Activated T-helper 1 cell treated with Interleukin-2 at 50 U/mL for 16 hours (primary cell): ENCODE measurements at places on chromosomes 7 and 10.

GRCh38 chr7:19353180-19353579 is 208.0 kb upstream of the FERD3L start:
- no peak for DNase-seq

- DNase-seq, result no peak
Measured at GRCh38 chr10:80497187-80498077, 40.3 kb upstream of the SH2D4B start.

DNA sequence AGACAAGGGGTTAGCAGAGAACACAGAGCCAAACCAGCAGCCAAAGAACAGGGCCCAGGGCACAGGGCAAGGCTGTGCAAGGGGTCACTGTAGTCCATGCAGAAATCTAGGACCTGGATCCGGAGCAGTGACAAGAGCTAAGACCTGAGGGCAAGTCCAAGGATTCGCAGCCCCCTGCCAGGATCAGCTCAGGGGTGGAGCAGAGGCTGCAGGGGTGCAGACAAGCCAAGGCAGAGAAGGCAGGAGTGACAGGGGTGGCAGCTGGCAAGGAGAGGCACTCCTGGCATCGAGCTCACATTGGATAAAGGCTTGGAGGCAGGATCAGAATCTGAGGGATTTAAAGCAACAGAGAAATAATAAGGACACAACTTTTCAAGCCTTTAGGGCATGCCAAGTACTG is 80.7 kb upstream of the NANOS1 start:
- no peak for DNase-seq

DNA sequence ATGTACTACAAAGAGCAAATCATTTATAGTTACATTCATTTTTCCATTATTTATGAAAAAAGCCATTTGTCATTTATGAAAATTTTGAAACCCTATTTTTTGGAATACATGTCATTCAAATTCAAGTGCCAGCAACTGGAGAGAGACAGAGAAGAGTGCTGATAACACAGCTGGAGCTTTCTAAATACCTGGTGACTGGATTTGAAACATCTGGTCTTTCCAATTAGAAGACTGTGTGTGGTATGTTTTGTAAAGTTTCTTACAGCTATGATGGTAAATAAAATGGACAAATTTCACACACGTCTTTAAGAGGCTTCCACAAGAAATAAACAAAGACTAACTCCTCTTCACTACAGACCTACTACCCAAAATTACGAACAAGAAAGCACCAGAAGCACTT is 56.8 kb downstream of the CHCHD3 start:
- DNase-seq, result no peak

DNA sequence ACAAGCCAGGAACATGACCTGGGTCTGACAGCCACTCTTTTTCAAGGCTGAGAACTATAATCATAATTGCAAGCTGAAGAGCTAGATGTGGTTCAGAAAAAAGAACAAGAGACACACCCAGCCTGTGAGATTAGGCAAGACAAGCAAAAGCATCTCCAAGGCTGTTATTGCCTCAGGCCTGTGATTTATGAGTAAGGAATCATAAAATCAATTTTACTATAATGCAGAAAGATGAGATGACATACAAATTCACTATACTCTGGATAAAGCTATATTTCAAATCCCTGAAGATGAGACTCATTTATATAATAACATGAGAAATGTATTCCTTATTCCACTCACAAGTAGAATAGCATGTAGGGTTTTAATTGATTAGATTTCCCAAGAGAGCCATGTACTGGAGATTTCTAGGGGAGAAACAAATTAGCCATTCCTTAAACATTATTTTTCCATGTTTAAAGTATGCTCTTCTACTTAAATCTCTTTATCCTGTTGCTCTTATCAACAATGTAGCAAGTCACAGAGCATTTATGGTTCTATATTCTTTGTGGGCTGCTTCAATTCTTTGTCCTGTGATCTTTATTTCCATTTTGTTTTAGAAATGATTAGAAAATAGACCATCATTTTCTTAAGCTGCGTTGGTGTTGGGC is 47.4 kb downstream of the FHIP2A start:
- DNase-seq, result no peak

- DNase-seq, result peak; percentile 17
Measured at GRCh38 chr7:108570146-108570755, 577 bp downstream of the DNAJB9 start.

- DNase-seq, result no peak
Measured at GRCh38 chr7:133481676-133482075, 228.8 kb downstream of the EXOC4 start.

DNA sequence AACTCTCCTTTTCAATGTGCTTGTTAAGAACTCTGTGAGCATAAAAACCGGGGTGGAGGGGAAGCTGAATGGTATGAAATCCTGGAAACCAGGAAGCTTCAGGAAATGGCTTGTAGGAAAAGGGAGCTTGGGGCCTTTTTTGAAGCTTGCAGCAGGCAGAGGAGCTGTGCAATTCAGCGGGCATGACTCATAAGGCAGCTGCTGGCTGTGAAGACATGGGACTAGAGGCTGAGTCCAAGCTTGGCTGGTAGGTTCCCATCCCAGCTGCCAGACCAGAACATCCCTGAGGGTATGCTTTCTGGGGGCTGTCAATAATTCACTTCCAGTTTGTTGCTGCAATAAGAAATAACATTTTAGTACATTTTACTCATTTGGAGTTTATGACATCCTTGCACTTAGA is 36.8 kb upstream of the CDC14C start:
- no peak for DNase-seq

GRCh38 chr10:68184546-68184945 is 47.4 kb downstream of the ATOH7 start:
- no peak for DNase-seq

DNA sequence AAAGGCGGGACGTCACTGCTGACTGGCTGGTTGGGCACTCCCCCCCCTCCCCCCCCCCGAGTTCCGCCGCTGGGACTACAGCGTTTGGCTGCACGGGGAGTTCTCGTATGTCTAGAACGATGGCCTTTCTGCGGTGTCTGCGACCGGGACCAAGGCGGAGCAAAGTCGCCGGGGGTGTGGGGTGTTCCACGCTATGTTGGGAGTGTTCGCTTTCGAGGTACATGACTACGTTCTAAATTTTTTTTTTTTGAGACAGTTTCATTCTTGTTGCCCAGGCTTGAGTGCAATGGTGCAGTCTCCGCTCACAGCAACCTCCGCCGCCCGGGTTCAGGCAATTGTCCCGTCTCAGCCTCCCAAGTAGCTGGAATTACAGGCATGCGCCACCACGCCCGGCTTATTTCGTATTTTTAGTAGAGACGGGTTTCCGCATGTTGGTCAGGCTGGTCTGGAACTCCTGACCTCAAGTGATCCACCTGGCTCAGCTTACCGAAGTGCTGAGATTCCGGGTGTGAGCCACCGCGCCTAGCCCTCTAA is 573 bp upstream of the IDI1 start:
- no peak for DNase-seq

- no peak for DNase-seq
Measured at GRCh38 chr7:131692131-131692960, 135.9 kb upstream of the PODXL start.

GRCh38 chr10:73649876-73650536 is 5.8 kb downstream of the SYNPO2L start:
- no peak for DNase-seq

DNA sequence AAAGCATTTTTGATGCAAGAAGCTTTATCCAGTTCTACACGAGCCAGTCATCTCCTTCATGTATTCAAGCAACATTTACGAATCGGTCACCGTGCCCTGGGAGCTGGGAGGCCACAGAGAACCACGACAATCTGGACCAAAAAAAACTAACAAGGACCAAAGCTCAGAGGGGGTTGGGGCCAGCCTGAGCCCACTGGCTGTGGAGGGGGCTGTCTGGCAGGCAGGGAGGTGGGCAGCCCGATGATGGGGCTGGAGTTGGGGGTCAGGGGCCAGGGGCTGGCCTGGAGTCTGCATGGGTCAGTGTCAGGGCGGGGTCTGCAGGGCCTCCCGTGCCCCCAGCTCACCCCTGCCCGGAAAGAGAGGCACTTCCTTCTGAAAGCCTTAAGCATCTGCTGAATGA is 12.5 kb upstream of the GRIFIN start:
- DNase-seq, result no peak

- DNase-seq, result no peak
Measured at GRCh38 chr10:21202776-21203462, 305.8 kb upstream of the NEBL start.

DNA sequence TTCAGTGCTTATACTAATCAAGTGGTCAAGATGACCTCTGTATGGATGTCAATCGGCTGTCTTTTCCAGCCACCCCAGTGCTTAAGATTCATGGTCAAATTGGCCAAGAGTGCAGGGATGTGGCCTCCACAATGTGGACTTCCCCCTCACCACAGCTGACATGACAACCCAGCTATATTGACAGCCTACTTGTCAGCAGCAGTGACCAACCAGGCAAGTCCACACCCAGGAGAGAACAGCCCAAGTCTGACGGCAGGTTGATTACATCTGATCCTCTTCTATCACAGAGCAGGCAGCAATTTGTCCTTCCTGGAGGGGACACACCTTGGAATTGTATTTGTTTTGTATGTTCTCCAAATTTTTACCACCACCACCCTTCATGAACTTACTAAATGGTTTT is 8.2 kb upstream of the ERVW-1 start:
- DNase-seq, result no peak

GRCh38 chr7:100166317-100166940 is 2.0 kb downstream of the GAL3ST4 start:
- no peak for DNase-seq

- no peak for DNase-seq
Measured at GRCh38 chr10:86965986-86966654, 2.2 kb upstream of the ADIRF start.

- no peak for DNase-seq
Measured at GRCh38 chr7:2511769-2512168, 7.8 kb upstream of the LFNG start.

DNA sequence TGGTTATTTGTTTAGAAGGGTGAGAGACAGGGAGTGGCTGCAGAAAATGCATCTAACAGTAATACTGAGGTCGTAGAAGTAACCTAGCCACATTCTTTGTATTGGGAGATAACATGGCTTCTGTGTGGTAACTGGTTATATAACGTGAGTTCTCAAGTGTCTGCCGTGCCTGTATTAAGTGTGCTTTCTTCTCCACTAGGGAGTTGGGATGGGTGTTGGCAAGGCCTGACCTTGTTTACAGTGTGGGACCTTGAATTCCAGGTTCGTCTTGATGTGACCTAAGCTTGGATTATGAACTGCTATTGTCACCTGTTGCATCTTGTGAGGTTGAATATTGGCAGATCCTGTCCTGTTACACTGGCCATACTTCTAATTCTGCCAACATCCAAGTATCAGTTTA is 145.3 kb upstream of the NAMPT start:
- no peak for DNase-seq

DNA sequence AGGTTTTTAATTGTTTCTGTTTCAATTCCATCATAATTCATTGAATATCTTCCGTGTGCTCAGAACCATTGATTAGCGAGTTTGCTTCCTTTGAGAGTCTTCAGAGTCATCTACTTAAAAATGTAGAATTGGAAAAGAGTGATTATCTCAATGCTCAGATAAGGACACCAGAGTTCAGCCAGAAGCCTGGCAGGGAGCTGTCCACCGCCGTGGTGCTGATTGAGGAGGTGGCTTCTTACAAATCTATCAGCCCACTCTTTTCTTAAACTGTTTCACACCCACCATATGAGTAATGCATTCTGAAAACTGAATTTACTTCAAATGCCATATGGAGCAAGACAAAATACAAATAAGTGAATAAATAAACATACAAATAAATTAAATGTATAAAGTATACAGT is 79.3 kb downstream of the INSYN2A start:
- DNase-seq, result no peak

- peak; percentile 13 for DNase-seq
Measured at GRCh38 chr7:158394936-158395335, 192.7 kb downstream of the PTPRN2 start.

GRCh38 chr10:18306031-18306430 is 165.8 kb downstream of the CACNB2 start:
- DNase-seq, result no peak

GRCh38 chr7:80643336-80643915 is 5.0 kb downstream of the CD36 start:
- DNase-seq, result no peak

- no peak for DNase-seq
Measured at GRCh38 chr7:44269417-44269816, 56.0 kb downstream of the CAMK2B start.

DNA sequence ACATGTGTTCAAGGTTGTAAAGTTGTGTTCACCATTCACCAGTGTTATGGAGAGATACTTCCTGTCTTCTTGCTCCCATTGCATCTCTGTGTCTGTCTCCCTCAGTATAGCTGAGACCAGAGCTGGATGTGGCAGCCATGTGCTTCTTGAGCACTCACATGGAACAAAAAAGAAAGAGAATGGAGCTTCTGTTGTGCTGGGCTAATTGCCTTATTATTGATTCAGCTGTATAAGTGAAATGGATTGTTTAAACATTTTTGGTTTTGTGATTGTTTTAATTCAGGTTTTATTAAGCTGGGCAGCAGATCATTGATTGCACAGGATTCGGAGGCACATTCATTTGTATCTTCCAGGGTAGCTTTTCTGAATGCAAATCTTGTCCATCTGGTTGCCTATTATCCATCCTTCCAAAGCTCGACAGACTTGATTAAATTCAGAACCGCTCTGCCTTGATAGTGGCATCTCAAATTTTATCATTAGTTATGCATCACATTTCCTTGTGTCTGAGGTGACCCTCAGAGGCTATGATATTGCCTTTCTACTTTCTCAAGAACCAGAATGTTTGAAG is 119.9 kb downstream of the CCNY start:
- DNase-seq, result no peak

DNA sequence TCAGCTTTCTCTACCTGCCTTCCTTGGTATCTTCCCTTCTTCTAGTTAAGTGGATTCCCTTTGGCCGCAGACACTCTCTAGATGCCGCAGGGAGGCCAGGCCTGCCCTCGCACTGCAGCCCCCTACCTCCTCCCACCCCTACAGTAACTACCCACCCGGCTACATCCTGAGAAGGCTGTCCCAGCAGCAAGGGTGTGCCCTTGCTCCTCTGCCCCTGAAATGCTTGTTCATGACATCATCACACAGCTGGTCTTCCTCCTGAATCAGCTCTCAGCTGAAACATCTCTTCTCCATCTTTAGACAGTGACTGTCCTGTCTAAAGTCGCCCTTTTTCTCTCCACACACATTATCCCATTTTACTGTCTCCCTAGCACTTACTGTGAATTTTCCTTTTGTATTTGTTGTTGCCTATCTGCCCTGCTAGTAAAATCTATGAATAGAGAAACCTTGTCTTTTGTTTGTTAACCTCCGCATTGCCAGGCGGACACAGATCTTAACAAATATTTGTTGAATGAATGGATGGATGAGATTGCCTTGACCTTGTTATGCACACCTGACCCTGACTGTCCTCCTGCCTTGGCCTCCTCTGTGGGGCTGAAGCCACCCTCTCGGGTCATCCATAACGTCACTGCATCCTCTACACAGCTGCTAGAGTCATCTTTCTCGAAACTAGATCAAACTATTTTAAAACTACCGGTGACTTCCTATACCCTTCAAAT is 108.9 kb upstream of the GATA3 start:
- no peak for DNase-seq

- no peak for DNase-seq
Measured at GRCh38 chr7:41885078-41885477, 182.2 kb upstream of the INHBA start.
